ENCODE measurements at places on chromosomes 5 and 9.

DNA sequence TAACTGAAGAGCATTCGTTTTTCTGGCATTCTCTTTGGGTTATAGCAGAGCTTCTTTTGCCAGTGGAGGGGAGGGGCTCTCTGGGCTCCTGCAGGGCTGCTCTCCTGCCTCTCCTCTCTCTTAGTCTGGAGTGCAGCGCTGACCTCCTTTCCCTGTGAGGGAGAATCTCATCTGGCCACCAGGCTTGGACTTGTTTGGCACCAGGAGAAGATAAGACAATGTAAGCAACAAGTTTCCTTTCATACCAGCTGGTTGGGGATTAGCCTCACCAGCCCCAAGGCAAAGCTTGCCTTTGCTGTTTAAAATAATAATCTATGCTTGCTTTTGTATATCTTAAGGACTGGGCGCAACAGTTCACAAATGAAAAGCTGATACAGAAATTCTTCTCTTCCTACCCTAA, 196.4 kb downstream of the TLE4 start:
- no peak for DNase-seq

DNA sequence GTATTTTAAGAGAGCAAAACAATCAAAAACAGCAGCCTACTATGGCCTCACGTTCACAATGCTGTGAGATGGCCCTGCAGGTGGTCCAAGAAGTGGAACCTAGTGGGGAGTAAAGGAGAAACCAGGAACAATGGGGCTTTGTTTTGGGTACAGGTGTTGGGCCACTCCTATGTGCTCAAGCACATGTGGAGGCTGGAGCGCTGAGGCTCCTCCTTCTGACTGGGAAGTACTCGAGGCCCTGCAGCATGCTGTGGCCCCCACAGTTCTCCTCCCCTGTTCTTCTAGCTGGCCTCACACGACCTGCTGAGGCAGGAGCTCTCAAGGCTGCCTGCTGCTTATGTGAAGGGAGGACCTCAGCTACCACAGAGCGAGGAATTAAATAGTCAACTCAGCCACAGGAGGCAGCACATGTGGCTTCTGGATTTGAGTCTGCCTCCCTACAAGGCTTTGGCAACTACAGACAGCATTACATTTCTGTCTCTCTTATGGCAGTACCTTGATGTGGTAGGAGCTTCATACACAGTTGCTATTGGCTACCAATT, 482.3 kb downstream of the SPOCK1 start:
- no peak for DNase-seq

- DNase-seq, result no peak
These were observed 179.1 kb downstream of the MUSK start for GRCh38 chr9:110847671-110848070.

GRCh38 chr5:160390787-160391696, 8.8 kb downstream of the FAM200C start:
- no peak for DNase-seq

- no peak for DNase-seq
These were observed 67.5 kb upstream of the IRX2 start for GRCh38 chr5:2818936-2819335.

GRCh38 chr5:133607451-133607850, 4.9 kb downstream of the FSTL4 start:
- DNase-seq, result no peak

- DNase-seq, result no peak
These were observed 187.5 kb upstream of the RORB start for GRCh38 chr9:74309654-74310053.

DNA sequence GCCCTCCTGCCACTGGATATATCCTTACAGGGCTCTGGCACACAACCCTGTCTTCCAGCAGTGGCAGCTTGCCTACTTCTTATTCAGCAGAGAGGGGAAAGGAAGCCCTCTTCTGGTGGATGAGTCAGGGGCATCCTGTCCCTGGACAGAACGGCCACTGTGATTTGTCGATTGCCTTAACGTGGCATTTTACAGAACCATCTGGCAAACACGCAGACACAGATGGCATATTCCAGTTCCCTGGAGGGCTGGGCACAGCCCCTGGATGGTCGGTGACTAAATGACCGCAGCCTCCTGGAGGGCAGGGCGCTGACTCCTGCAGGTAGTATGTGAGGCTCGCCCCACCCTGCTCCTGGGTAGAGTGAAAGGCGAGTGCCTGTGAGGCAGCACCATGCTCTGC, 62.1 kb downstream of the DCP2 start:
- DNase-seq, result no peak

DNA sequence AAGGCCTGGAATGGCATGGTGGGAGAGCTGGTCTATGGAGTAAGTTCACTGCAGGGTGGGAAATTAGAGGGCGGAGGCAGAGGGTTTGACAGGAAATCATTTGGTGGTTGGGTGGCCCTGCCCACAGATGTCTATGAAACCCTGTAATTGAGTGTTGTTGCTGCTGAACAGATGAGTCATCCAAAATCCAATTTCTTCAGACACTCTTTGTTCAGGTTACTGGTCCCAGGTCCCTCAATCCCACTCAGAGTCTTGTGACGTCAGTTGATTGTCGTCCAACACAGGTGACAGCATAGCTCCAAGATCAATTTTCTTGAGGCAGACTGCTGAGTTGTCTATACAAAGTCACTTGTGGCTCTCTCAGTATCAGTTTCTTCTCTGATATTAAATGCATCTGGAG, 208.6 kb downstream of the GRIA1 start:
- no peak for DNase-seq

- DNase-seq, result no peak
These were observed 3.9 kb downstream of the FNIP1 start for GRCh38 chr5:131792896-131793295.

DNA sequence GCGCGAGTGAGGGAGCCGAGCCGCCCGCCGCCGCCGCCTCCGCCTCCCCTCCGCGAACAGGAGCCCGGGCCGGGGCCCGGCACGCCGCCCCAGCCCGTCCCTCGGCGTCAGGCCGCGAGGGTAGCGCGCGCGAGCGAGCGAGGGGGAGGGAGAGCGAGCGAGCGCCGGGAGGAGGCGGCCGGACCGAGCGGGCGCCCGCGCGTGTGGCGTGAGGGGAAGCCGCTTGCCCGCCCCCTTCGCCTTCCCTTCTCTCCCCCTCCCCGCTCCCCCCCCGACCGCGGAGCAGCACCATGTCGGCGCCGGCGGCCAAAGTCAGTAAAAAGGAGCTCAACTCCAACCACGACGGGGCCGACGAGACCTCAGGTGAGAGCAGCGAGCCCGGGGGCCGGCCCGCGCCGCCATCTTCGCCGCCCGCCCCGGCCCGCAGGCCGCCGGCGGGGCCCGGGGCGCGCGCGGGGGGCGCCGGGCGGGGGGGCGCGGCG, 312 bp downstream of the SET start:
- no peak for DNase-seq

- no peak for DNase-seq
These were observed 271.8 kb downstream of the ZNF608 start for GRCh38 chr5:124474528-124475215.

- no peak for DNase-seq
These were observed 20.7 kb upstream of the TRIM36 start for GRCh38 chr5:115190388-115190787.

DNA sequence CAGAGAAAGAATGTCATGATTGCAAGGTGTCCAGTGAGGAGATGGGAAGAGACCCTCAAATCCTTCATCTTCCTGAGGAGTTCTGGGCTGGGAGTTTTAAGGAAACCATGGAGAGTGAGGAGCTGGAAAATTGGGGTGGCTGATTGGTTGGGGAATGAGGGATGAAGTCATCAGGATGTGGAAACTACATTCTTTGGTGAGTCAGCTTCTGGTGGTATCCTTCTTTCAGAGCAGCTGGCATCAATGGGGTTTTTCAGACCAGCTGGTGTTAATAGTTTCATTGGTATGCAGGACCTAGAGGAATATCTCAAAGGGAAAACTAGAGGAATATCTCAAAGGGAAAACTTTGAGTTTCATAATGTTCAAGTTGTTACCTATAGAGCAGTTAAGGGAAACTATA, 45.2 kb downstream of the RNF180 start:
- DNase-seq, result no peak

DNA sequence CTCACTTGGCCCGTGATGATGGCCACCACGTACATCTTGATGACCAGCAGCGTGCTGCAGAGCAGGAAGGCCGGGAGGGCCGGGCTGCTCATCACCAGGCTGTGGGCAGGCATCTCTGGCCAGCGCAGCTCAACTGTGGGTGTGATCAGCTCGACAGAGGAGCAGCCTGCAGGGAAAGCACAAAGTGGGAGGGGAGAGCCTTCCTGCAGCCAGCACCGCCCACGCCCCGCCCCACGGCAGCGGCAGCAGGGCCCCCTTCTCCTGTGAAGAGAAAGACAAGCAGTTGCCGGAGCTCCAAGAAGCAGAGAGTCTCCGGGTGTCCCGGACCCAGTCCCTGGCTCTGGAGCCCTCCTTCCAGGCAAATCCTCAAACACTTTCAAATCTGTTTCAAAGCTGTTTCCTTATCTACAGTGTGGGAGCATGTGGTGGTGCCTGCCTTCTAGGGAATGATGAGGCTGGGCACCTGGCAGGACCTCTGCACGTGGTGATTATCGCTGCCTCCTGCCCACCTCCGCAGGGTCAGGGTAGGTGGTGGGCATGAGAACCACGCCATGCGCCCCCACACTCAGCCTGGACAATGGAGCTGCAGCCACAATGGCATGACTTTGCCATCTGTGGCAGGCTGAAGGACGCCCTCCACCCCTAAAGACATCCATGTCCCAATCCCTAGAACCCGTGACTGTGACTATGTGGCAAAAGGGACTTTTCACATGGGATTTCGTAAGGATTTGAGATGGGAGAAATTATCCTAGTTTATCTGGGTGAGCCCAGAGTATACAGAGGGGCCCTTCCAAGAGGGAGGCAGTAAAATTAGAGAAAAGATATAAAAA, at the start of gene PTGES:
Gene PTGES, minus strand, starts transcription at position 143 of the 830 bp plus-strand sequence. Its CDS starts 30 bp downstream, at position 113.
- DNase-seq, result peak; percentile 39

GRCh38 chr5:90193185-90193822, 216.3 kb downstream of the CETN3 start:
- no peak for DNase-seq

DNA sequence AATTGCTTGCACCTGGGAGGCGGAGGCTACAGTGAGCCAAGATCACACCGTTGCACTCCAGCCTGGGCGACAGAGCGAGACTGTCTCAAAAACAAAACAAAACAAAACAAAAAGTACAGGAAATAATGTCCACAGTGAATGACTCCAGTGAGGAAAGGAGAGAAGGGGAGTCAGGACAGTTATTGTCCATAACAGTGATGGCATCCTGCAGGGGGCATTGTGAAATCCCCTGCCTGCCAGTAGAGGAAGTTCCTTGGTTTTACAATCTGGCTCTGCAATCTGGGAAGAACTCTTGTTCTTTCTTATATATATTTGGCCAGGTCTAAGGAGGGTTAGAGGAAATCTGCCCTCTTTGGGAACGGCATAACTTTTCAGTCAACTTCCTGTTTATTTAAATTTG, 8.2 kb downstream of the SH3GL2 start:
- no peak for DNase-seq

DNA sequence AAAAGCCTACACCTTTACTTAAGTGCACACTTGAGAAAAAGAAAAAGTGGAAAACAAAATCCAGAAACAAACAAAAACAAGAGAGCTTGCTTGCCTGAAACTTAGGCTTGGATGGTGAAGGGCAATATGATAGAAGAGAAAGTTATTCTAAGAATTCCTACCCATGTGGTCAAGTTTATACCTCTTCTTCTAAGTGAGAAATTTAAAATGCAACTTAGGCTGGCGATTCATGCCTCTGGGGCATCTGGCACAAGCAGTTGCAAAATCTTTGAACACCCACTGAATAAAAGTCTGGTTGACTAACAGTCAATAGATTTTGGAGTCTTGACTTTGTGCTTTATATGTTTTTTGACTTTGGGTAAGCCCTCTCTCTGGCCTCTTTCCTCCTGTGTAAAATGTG, 239.6 kb downstream of the KDM4C start:
- no peak for DNase-seq

- no peak for DNase-seq
These were observed 24.9 kb downstream of the VAV2 start for GRCh38 chr9:133967024-133967741.

DNA sequence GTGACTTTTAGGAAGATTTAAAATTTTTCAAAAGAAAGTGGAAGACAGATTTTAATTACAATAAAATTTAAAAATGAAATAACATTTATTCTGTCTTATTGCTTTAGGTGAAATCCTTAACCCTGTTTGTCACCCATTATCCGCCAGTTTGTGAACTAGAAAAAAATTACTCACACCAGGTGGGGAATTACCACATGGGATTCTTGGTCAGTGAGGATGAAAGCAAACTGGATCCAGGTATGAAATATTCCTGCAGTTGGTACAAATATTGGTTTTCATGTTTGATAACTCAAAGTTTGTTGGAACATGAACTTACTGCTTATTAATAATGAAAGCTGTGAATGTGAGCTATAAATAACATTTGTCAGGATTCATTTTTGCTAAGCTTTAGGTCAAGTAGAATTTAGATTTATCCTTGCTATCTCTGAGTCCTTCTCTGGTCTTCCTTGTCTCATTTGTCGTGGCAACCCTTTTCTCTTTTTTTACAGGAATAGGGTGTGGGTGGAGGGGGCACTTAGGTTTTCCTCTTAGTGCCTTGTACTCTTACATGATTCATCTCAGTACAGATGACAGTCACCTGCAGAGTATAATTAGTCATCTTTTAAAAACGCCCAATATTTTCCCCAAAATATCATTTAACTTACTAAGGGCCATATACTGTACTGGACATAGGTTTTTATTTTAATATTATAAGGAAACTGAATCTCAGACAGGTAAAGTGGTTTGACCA, 95.3 kb upstream of the RASGRF2 start:
- no peak for DNase-seq

GRCh38 chr9:85941966-85942912, 1.3 kb downstream of the NAA35 start:
- DNase-seq, result no peak

- DNase-seq, result peak; percentile 57
These were observed 27.9 kb upstream of the MGAT1 start for GRCh38 chr5:180830253-180831138.

GRCh38 chr9:23538461-23539003, 287.5 kb downstream of the ELAVL2 start:
- no peak for DNase-seq

DNA sequence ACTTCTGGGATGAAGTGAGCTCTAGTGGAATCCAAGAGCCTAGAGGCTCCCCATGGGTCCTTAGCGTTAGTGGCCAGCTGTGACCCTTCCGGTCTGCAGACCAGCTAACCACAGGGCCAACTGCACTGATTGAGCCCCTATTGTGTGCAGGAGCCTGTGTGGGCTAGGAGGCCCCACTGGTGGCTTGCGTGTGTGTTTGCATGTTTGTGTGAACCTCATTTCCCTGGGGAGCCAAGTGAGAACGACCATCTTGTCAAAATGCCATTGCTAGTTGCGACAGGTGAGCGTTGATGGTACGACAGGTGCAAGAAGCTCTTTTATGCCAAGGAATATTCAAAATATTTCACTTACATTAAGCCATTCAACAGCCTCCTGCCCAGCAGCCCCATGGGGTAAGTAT, 44.1 kb upstream of the ANKRD33B start:
- no peak for DNase-seq

All from activated CD4-positive, alpha-beta T cell treated with anti-CD3 and anti-CD28 coated beads for 1 hour (primary cell).